Right ventricle myocardium superior (tissue), 1 donor: ENCODE measurements at places on chromosomes 2 and 18. TPM values are rescaled to one million over a fixed set of nuclear protein-coding genes. Genes with fewer than 3 reads are reported as not detected.

ZNG1B gene
- total RNA-seq, result 38.4 TPM

DNA sequence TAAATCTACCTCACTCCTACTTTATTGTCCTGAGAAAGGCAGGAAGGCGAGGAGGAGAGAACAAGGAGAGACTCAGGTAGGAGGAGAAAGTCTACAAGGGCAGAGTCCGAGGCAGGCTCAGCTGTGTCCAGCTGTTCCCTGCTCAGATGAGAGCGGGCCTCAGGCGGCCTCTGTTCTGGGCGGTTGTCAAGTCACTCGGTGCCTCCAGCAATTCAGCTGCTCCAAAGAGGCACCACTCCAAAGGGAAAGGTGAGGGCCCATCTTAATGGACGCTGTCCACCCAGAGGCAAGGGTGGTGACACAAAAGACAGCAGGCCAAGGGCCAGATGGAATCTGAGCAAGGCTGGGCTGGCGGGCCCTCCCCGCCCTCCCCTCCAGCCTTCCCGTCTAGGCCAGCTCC, 101.4 kb upstream of the EPAS1 start:
- no peak for DNase-seq

DNA sequence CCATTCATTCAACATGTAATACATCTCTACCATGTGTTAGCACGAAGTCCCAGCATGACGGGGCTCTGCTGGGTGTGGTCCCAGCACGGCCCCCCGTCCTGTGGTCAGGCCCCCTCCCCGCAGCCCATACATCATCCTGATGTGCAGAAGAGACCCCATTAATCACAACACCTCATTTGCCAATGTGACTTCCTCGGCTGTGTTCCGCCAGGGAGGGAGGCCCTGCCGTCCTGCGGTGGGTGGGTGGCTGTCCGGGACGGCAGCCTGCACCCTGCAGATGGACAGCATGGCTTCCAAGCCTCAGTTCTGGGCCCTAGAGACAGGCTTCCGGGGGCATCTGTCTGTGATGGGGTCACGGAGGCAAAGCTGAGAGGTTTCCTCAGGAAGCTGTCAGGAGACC, 254.0 kb downstream of the CYP26B1 start:
- no peak for DNase-seq

DNA sequence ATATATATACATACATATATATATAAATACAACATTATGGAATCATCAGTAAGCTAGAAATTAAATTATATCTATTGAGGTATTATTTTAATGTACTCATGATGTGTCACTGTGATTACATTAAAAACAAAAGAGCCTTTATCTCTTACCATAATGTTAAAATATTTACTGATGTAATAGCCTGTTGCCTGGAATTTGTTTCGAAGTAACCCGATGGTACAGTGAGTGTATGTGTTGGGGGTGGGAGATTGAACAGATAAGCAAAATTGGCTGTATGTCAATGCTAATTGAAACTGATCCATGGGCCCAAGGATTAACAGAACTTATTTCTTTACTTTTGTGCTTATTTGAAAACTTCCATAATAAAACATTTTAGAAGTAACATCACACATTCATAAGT, 1473.2 kb downstream of the LRP1B start:
- DNase-seq, result no peak

LYG1 gene
- total RNA-seq, result not detected

MZT2B gene
- 554 TPM for total RNA-seq

POTEF gene
- not detected for total RNA-seq

SERPINB7 gene
- not detected for total RNA-seq

FAM124B gene
- 1.00 TPM for total RNA-seq

RNU2-63P gene
- total RNA-seq, result not detected

DNA sequence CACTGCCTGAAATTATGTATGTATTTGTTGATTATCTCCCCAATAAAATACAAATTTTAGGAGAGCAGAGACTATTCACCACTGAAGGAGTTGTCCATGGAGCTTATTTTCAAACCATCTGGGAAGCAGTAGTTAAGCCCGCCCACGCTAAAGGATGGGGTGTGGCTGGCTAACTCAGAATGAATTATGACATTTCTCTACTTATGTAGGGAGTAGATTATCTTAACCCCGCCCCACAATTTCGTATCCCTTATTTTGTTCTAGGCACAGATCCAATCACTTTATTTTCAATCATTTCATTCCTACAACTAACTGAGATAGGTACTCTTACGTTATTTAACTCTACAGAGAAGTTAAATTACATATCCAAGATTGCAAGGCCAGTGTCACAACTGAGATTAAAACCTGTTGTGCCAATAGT, 1.4 kb upstream of the LAPTM4A start:
- DNase-seq, result peak; percentile 76
